ENCODE measurements at places on chromosomes 4 and X. TPM values are rescaled to one million over a fixed set of nuclear protein-coding genes. Genes with fewer than 3 reads are reported as not detected.

- peak; percentile 39 for DNase-seq
Measured at GRCh38 chr4:109303140-109303496, 660 bp upstream of the COL25A1 start.

DNA sequence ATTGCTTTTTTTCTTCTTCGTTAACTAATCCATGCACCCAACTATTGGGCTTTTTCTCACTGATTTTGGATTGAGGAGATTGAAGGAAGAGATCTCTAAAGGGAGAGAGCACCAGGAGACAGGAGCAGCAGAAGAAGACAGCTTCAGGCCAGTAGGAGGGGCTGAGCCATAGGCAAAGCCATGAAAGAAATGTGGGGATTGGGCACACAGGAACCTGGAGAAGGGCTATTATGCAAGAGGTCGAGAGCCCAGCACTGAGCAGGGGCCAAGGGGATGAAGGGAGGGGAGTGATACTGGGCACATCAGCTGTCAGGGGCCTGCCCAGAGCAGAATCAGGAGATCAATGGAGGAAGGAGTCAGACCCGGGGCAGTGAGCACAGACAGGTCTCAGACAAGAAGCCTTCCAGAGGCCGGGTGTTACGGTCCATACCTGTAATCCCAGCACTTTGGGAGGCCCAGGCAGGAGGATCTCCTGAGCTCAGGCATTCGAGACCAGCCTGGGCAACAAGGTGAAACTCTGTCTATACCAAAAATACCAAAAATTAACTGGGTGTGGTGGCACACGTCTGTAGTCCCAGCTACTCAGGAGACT, 140.9 kb downstream of the BCOR start:
- DNase-seq = no peak

CACNA1F gene
- total RNA-seq = 0.05 TPM

DNA sequence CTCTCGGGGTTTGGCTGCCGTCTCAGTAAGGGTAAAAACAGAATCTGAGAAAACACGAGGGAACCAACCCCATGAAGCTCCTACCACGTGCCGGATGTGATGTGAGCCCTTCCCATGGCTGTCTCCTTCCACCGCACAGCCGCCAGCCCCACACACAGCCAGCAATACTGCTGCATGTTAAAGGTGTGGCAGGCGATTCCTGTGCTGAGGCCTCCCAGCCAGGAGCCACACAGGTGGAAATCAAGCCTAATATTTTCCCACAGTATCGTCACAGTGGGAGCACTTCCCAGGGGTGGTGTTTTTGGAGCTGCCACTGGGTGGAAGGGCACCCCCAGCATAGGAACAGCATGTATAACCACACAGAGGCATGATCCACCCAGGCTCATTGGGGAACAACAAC, 77.5 kb downstream of the SLC2A9 start:
- no peak for DNase-seq

GRCh38 chrX:65528293-65528692, 6.3 kb downstream of the LAS1L start:
- no peak for DNase-seq

DNA sequence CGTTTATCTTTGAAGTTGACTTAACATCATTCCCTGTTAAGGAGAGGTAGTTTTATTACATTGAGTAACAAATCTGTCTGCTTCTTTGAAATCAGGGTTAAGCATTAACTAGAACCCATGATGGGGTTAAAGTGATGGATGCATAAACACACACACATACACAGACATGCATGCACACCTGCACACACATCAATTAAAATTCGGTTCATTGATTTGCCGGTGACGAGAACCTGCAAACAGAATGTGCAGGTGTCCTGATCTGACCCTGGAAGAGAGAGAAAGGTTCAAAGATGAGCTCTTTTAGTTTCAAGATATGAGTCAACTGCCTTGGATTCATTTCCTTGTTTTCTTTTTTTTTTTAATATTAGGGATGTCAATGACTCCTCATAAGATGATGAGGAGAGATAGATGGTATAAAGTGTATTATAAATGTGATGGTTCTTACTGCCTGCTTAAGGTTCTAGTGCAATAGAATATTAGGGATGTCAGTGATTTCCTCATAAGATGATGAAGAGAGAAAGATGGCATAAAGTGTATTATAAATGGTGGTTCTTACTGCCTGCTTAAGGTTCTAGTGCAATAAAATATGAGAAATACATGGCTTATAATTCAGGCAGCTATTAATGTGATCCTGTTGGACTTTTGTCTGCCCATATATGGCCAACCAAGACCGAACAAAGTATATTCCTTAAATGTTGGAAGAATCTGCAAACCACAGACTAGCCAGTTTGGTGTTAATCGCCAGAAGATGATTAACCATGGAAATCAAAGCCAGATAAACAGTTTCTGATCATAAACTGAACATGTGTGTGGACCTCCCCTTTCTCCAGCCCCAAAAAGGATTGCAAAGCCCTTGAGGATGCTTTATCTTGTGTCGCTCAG, 14.1 kb upstream of the CD99 start:
- no peak for DNase-seq

ERCC6L gene
- 2.4 TPM for total RNA-seq

DNA sequence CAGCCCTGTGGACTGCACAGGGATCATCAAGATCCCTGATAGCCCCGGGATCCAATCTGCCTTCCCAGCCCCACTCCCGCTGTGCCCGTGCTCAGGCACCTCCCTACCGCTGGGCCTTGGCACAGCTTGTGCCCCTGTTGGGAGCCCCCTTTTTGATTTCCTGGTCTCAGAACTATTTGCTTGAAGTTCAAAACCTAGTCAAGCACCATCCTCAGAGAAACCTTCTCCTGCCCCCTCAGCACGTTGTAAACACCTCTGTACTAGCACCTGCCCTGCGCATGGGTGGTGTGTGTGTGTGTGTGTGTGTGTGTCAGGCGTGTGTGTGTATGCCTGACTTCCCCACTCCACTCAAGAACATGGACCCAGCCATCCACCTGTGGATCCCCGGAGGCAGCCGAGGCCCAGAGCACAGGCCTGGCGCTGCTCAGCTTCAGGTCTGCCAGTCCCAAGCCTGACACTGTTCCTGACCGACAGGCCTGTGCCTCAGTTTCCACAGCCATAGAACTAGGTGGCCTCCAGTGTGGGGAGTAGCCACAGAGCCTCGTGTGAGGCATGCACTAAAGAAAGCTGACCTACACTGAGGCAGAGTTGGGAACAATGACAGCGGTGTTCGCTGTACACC, 65.5 kb downstream of the ADRA2C start:
- no peak for DNase-seq

DNA sequence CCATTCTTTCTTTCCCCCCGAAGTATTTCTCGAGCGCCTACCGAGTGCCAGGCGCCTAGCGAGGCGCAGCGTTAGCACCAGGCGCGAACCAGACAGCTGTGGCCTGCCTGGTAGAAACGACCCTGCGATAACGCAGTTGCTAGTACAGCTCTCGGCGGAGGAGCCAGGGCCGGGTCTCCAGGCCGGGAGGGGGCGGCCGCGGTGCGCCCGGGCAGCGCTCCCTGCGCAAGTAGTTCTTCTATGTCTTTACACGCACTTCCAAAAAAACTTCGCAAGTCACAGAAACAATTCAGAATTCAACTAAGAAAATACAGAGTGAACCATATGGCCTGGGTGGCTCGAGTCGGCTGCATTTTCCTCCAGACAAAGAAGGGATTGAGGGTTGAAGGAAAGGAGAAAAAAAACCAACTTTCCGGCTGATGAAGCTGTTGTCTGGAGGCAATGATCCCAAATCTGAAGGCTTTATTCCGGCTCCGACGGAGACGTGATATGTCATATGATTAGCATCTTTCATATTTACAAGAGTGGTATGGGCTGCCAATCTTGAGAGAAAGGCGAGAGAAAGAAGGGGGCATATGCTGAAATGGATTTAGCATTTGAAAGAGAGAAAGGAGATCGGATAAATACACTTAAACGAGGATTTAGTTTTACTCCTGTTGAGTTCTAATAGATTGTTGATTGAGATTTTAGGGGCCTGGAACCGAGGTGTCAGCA, 7.2 kb upstream of the NEUROG2 start:
- peak; percentile 60 for DNase-seq

ARSD gene
- total RNA-seq = 32.2 TPM

- no peak for DNase-seq
Measured at GRCh38 chr4:24595659-24596058, 11.3 kb upstream of the DHX15 start.

- no peak for DNase-seq
Measured at GRCh38 chr4:69860521-69861298, 765 bp upstream of the SULT1E1 start.

DNA sequence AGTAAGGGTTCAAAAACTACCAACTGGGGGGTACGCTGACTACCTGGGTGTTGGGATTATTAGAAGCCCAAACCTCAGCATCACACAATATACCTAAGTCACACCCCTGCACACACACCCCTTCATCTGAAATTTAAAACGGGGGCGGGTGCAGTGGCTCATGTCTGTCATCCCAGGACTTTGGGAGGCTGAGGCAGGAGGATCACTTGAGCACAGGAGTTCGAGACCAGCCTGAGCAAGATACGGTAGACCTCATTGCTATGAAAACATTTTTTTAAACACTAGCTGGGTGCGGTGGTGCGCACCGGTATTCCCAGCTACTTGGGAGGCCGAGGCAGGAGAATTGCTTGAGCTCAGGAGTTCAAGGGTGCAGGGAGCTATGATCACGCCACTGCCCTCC, 331.0 kb downstream of the ASMT start:
- no peak for DNase-seq

- DNase-seq = peak; percentile 62
Measured at GRCh38 chr4:113760094-113760794, 1.3 kb downstream of the CAMK2D start.

DNA sequence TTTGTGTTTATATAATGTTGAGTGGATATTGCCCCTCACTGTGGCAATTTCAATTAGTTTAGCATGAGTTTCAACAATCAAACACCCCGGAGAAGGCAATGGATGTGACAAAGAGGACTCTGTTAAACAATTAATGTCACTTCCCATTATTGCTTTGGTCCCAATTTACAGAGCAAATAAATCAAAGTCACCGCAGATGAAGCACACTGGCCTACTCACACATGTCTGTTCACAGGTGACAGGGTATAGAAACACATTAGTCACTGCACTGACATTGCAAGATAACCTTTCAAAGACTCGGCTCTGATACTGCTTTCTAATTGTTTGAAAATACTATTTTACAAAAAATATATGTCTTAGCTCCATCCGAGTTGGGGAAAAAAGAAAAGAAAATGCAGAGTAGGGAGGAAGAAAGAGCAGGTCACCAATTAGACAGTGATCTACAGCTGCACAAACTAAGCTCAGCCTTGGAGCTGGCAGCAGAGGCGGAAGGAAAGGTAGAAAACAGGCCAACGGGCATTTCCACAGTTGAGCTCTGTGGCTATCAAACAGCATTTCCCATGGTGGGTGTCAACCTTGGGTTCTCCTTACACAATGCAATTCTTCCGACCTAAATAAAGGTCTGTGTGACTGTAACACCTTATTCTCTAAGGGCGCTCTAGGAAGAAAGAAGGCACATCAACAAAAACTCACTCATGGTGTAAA, 53.9 kb downstream of the PPARGC1A start:
- DNase-seq = no peak

MND1 gene
- total RNA-seq = 5.6 TPM

DNA sequence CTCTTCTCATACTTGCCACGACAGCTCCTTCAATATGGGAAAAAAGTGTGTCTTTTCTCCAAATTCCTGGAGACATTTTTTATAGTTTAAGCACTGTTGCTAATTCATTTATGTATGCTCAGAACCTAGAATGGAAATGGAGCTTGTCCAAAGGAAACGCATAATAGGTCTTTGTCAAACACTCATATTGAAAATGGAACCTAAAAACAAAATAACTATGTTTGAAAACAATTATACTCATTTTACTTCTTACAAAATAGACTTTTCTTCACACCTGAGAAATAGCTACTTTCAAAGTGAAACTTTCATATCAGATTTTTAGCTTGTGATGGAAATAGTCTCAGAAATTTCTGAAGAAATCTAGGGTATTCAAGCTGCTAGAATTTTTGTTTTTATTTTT, 529.7 kb upstream of the BOD1L1 start:
- DNase-seq = no peak
